ENCODE measurements at places on chromosomes 4 and X.

GRCh38 chrX:65686236-65686635 is 18.8 kb downstream of the MSN start:
- DNase-seq = no peak

- DNase-seq = no peak
These were observed 15.8 kb upstream of the SLC25A4 start for GRCh38 chr4:185127021-185127925.

- no peak for DNase-seq
These were observed 15.1 kb upstream of the TAB3 start for GRCh38 chrX:30904186-30904585.

DNA sequence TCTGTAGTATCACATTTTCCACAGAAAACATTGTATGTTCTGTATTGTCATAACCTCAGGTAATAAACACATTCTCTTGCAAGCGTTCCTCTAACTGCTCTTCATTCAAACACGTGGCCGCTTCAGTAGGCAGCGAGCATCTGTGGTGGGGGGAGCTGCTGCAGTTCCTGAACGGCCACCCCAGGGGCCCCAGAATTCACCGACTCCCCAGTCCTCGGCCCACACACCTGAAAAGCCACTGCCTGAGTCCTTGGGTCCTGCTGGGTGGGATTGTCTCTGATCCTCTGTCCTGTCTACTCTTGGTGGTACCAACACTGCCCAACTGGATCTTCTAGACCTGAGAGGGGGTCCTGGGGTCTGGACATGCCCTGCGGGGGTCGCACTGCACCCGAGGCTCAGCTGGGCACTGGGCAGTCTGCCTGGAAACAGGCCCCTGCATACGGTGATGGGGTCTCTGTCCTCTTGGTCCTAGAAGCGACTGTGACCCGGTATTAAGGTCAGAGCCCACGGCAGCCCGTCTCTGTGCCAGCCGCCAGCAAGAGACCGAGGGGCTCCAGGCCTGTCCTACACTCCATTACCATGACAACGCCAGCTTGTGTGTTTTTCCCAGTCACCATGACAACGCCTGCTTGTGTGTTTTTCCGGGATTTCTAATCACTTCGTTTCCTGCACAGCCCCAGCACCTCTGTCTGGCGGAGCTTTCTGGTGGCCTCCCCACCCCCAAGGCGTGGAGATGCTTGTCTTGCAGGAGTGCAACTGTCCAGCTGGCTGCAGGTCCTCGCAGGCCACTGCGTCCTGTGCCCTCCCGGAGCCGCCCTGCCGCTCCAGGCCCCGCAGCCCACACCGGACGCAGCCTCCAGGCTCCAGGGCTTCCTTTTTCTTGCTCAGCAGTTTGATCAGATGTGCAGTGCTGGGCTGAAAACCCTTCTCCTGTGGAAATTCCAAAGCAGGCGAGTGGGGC is 16.0 kb downstream of the CTBP1 start:
- no peak for DNase-seq

- DNase-seq = no peak
These were observed 31.2 kb upstream of the ANKRD50 start for GRCh38 chr4:124743711-124744110.

All from smooth muscle cell of the brain vasculature (primary cell).